ENCODE measurements at places on chromosomes 11 and 22.
A peak's percentile ranks its signal among the peaks of the same experiment; 100 is the strongest.

DNA sequence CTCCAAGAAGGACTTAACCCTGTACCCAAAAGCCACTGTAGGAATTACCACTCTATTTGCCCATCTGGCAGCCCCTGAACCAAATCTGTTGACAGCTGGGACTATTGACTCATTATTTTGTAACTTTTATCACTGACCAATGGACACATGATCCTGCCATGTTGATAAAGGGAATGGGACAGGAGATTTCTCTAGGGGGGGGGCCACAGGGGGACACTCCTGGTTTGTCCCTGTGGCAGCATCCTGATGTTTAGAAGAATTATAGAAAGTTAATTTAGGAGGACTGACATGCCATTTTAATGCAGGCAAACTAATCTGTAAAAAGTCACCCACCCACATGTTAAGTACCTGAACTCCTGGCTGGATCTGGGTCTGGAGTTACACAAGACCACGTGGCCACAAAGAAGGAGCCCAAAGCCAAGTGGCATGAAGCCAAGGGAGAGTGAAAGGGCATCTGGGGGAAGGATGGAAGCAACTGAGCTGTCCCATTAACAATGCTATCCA is 558.1 kb downstream of the ETS1 start:
- DNase-seq: no peak

DNA sequence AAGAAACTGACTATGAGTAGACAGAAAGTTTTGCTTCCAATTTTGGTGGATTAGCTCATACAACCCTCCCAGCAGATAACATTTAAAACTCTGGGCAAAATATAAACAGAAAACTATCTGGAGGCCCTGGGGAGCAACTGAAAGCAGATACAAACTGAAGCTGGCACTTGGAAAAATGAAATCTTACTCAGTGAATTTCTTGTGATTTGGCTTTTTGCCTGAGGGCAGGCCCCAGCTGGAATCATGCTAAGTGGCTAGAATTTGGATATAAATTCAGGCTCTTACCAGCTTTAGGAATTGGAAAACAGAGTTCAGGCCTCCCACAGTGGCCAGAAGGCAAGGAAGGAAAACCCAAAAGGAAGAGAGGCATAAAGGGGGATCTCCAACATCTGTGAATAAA is 85.8 kb downstream of the EFCAB6 start:
- no peak for DNase-seq

DNA sequence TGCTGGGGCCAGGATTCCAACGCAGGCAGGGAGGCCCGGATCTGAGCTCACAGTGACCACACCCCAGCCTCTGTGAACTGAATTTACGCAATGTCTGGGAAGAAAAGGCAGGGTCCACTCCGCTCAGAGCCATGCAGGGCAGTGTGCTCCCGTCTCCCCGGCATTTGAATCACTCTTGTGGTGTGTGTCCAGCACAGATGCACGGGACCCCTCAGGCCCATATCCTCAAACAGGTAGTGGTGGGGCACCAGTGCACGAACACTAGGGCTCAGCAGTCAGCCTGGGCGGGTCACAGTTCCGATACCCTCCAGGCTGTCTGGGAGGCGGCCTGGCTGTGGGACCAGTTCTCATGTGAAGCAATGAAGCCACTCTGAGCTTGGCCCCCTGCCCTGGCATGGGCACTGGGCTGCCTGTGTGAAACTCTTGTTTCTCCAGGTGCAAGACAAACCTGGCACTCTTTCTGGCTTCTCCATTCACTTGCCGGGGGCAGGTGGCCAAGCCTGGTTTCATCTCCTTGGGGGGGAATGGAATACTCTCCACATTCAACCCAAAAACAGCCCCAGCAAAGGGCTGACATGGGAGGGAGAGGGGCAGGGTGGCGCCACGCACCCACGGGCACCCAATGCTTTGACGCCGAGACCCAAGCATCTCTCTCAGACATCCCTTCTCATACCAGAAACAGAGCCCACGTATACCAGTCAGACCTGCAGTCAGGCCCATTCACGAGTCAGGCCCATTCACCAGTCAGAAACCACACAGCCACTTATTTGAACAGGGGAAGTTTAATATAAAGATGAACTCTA is 14.3 kb downstream of the DHCR7 start:
- no peak for DNase-seq

DNA sequence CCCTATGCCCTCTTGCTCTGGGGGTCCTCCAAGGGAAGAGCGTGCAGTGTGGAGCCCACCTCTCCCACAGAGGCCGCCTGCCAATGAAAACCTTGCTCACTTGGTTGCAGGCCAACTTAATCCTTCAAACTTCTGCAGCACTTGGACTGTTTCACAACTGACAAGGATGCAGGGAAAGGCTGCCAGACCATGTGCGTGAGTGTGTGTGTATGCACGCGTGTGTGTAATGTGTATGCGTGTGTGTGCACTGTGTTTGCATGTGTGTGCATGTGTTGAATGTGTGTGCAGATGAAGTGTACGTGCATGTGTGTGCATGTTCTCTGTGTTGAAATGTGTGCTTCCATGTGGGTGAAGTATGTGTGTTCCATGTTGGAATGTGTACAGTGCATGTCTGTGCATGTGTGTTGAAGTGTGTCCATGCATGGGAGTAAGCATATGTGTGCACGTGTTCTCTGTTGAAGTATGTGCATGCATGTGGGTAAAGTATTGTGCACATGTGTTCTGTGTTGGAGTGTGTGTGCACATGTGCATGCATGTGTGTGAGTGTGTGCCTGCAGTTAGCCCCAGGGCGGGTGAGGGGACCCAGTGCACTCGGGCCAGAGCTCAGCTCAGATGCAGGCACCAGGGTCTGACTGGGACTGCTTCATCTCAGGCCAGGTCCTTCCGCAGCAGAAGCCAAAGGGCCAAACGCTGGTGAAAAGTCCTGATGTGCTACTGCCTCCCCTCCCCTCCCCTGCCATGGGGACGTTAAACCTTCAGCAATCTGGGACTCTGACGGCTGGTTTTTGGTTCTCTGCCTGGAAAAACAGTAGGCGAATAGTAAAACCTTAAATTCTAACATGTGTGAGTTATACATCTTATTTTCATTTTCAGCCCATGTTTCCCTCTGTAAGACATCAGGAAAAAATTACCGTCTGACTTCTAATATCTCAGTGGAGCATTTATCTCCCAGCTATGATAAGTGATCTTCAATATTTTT is 72.0 kb downstream of the FLI1 start:
- no peak for DNase-seq

DNA sequence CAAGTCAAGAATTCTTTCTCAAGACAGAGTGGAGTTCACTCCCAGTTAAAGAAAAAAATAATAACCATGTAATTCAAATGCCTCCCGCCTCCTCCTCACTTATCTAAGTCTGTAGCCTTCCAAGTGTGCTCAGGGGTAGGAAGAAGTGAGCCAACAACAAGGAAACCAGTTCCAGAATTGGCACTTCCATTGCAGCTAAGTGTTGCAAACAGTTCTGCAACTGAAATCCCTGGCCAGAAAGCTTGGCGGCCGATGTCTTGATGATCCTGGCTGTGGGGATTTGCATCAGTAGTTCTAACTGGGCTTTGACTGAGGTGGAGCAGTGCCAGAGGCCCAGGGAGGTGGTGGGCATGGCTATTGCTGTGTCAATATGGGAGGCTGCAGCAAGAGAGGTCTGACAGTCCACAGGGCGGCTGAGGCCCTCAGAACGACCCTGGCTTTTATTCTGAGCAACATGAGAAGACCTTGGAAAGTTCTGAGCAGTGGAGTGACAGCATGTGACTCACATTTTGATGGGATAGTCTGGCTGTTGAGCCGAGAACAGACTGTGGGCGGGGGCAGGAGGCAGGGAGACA is 19.2 kb downstream of the DHCR7 start:
- no peak for DNase-seq

GRCh38 chr11:35545391-35546003 is 20.1 kb upstream of the PAMR1 start:
- no peak for DNase-seq

DNA sequence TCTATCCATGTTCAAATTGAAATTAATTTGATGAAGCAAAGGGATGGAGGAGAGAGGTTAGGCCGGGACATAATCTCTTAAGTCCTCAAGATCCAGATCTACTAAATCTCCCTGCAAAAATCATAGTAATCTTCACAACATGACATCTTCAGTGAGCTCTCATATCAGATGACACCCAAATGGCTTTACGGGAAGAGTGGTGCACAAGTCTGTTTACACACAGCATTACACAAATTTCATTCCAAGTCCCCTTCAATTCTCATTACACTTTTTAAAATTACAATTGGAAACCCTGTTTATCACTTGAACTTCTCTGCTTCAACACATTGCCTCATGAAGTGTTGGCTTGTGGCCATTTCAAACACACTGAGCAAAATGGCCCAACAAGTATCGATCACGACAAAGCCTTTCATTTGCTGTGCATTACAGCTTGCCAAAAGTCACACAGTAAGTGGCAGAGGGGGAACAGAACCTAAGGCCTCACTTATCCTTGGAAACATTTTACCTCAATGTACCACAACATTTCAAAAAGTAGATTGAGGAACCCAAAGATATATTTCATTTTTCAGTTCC is 17.9 kb upstream of the TPH1 start:
- no peak for DNase-seq

DNA sequence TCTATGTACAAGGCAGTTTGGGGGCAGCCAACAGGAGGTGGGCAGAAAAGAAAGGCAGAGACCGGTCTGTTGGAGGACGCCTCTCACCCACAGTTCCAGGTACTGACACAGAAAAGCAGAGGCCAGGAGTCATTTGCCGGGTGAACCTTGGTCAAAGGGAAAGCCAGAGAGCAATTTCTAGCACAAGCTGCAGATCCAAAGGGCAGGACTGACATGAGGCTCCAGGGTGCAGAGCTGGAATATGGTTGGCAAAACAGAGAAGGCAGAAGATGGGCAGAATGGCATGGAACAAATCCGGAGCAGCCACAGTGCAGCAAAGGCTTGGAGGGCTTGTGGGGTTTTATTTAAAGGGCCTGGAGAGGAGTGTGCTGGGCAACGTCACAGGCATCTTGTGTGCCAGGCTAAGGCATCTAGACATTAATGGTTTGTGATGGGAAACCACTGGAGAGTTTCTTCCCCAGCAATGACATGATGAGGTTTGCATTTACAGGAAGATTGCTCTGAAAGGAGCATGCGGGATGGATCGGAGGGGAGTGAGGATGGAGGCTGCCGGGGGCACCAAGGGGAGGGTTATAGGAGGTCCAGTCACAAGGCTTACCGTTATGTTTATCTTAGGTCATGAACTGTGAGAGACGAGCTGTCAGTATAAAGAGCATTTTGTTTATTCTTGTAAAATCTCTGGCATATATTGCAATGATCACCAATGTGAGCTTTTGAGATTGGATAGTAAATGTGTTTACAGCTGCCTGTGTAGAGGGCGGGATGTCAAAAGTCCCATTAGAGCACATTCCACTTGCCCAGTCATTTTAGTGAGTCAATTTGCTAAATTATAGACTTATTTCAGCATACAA is 5.7 kb upstream of the MMP20 start:
- no peak for DNase-seq

DNA sequence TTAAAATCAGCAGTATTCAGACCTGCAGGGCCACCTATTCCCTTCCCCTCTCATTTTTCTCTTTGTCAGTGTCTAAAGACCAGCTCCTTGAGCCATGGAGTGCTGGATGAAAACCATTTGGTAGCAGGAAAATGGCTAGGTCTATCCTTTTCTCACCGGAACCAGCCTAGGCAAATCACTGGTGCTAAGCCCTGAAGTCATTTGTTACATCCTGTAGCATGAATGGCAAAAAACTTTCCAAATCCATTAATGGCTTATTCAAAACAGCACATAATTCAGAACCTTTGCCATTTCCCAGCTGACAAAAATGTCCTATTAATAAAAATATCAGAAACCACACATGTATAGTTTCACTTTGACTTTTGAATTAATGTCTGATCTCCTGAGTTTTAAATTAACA is 209.5 kb upstream of the E2F8 start:
- DNase-seq: no peak

- DNase-seq: no peak
Measured at GRCh38 chr11:46649180-46649738, 31.9 kb downstream of the ATG13 start.

DNA sequence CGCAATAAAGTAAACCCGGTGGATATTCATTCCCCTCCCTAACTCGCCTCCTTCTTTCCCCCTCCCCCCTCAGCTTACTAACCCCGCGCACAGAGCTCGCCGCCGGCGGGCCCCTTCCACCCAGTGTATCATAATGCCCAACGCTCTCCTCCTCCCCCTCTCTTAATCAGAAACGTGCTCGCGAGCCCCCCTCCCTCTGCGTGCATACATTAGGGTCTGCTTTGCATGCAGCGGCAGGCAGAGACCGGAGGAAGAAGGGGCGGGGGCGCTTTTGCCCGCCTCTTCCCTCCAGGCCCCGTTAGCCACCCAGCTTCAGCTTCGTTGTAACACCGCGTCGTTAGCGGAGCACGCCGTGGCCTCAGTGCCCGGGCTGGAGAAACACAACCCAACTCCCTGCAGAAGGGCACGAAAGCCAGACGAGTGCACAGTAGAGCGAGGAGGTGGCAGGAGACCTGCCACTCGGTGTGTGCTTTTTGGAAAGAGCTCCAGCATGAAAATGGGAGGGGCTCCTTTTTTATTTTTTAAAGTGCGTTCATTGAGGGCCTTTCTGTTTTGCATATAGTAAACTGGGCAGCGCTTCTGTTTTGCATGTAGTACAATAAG is 901 bp upstream of the KMT2A start:
- peak; percentile 45 for DNase-seq

DNA sequence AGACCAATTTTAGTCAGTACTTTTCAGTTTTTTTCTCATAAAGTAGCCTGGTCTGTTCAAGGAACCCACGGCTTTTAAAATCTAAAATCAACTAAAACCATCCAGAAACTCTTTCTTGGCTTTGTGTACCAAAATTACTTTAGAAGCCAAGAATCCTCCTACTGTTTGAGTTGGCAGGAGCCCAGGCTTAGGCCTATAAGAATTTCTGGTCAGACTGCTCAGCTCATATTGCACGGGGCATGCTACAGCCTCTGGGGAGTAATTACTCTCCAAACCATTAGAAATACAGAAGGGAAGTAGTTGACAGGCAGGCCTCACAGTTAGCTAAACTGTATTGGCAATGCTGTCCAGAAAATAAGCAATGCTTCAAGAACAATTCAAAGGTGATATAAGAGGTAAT is 1862.9 kb upstream of the RAG2 start:
- no peak for DNase-seq
